ENCODE measurements at places on chromosomes 5 and 9.

- DNase-seq, result no peak
Observed at GRCh38 chr5:10946050-10946449, 185.0 kb upstream of the DAP start.

DNA sequence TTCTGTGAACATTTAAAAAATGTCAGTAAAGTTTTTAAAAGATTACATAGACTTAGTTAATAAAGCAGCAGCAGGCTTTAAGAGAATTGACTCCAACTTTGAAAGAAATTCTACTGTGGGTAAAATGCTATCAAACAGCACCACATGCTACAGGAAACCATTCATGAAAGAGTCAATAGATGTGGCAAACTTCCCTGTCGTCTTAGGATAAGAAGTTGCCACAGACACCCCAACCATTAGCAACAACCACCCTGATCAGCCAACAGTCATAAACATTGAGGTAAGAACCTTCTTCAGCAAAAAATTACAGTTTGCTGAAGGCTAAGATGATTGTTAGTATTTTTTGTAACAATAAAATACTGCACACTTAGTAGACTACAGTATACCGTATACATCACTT is 278.2 kb downstream of the CSNK1G3 start:
- no peak for DNase-seq

- no peak for DNase-seq
Observed at GRCh38 chr9:125888211-125888610, 141.0 kb downstream of the PBX3 start.

DNA sequence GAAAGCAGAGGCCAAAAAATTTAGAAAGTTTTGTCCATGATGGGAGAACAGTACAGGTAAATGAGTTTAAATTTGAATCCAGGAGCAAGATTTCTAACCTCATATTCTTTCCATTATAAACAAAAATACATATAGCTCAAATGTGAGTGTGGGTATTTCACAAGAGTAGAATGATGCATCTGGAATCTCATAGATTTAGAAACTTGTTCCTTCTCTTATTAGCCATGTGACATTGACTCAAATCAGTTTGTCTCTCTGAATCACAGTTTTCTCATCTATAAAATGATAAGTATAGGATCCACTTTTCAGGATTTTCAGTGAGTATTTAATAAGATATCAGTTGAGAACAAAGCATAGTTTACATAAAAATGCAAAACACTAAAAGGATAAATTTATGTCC is 436.3 kb upstream of the PAPPA start:
- no peak for DNase-seq

GRCh38 chr9:22033012-22033630 is 24.0 kb upstream of the CDKN2B start:
- DNase-seq, result no peak
